T-cell (primary cell): ENCODE measurements at places on chromosomes 3 and 15. TPM values are rescaled to one million over a fixed set of nuclear protein-coding genes. Genes with fewer than 3 reads are reported as not detected.

- no peak for DNase-seq
Measured at GRCh38 chr15:92637626-92638025, 17.9 kb downstream of the FAM174B start.

GRCh38 chr15:63037976-63038720 lies 4.4 kb upstream of the TPM1 start:
- DNase-seq, result no peak

- no peak for DNase-seq
Measured at GRCh38 chr3:192244591-192244990, 482.8 kb downstream of the FGF12 start.

APOD gene
- total RNA-seq, result not detected

GRCh38 chr3:120741837-120742197 lies 499 bp downstream of the RABL3 start:
- no peak for DNase-seq
